ENCODE measurements at places on chromosomes 12 and 14. TPM values are rescaled to one million over a fixed set of nuclear protein-coding genes. Genes with fewer than 3 reads are reported as not detected.
A peak's percentile ranks its signal among the peaks of the same experiment; 100 is the strongest.

Gene CCND2
- 128 TPM for total RNA-seq

Gene HSPA2
- 21.8 TPM for total RNA-seq

DNA sequence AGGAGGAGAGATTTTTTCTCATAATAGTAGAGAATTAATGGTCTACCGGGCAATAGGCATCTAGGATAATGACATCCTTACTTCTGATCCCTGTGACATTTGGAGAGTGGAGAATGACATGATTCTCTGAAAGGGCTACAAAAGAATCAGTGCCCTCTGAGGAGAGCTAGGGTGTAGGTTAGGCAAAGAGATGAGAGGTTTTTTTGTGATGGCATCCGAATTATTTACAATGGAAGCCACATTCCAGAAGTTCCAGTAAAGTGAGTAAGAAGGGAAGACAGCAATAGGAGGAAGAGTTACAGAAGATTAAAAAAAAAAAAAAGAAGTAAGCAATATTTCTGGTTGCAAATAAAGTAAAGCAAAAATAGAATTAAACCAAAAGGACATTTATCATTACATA lies 478.0 kb downstream of the RMST start:
- no peak overlapping the region for H3K27ac ChIP-seq
- no peak for DNase-seq
- H3K4me1 ChIP-seq: no peaks in the 10 kb centered on the region
- H3K36me3 ChIP-seq: no peaks in the 10 kb centered on the region
- H3K4me3 ChIP-seq: no peak overlapping the region

DNA sequence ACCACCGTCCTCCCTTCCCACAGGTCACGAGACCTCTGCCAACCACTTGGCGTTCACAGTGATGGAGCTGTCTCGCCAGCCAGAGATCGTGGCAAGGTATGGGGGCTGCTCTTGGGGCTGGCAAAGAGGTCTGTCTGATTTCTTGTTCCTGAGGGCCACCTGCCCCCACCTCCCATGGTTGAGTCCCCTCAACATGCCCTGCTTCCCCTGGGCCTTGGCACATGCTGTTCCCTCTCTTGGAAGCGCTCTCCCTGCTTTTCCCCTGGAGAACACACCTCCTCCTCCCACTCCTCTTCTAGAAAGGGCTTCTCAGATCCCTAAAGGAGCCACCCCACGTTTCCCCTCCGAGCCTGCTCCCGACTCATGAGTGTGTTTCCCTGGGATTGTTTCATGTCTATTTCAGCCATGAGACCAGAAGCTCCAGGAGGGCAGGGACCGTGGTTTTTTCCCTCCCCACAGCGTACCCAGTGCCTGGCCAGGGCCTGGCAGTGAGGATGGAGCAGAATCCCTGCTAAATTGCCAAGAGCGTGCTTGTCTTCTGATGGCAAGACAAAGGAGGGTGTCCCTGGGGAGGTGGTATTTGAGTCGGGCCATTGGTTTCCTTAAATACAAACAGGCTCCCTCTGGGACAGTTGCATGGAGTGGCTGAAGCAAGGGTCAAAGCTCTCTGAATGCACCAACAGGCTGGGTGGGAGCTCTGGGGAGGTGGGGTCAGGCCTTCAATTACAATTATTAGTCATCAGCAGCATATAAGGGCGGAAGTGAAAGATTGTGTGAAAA lies 34.1 kb downstream of the CYP46A1 start:
- H3K4me1 ChIP-seq: no peaks in the 10 kb centered on the region
- no peak for DNase-seq
- H3K36me3 ChIP-seq: no peaks in the 10 kb centered on the region
- H3K27ac ChIP-seq: no peak overlapping the region

Gene HOXC5
- 10.2 TPM for total RNA-seq

Gene ACOT4
- 0.61 TPM for total RNA-seq

Gene TAS2R19
- total RNA-seq: 32.1 TPM

Gene FOXA1
- not detected for total RNA-seq

- DNase-seq: no peak
- H3K27me3 ChIP-seq: no peaks in the 10 kb centered on the region
- H3K4me1 ChIP-seq: no peaks in the 10 kb centered on the region
- H3K4me3 ChIP-seq: no peak overlapping the region
- no peaks in the 10 kb centered on the region for H3K36me3 ChIP-seq
- H3K27ac ChIP-seq: no peak overlapping the region
Measured at GRCh38 chr14:71606064-71606463, 326.2 kb upstream of the RGS6 start.

DNA sequence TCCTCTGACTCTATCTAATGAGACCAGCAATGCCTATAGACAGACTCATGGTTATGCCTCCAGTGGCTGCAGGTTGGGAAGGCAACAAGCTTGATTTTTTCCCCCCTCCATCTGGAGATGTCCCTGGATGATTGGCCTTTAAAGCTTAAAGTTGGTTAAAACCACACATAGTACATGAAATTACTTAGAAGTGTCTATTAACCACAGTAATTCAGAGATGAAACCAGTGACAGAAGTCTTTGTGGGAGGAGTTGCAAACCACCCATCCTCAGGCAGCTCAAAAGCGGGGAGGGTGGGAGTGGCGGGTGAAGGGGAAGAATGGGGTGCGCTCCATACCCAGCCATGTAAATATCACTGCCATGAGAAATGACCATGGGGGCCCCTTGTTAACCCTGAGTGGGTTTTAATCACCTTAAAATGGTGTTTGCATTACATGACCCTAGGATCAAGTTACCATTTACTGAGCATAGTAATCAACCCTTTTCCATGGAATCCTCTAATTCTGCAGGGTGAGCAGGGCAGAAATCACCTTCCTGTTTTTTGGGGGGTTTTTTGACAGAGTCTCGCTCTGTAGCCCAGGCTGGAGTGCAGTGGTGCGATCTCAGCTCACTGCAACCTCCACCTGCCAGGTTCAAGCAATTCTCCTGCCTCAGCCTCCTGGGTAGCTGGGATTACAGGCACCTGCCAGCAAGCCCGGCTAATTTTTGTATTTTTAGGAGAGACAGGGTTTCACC lies 133.5 kb downstream of the FOXN3 start:
- H3K4me3 ChIP-seq: no peak overlapping the region
- DNase-seq: no peak
- no peaks in the 10 kb centered on the region for H3K36me3 ChIP-seq
- H3K27me3 ChIP-seq: no peaks in the 10 kb centered on the region
- H3K4me1 ChIP-seq: no peaks in the 10 kb centered on the region

Gene NRIP2
- 2.4 TPM for total RNA-seq

GRCh38 chr14:22427771-22428231 lies 161.2 kb downstream of the DAD1 start:
- H3K4me3 ChIP-seq: peak overlapping the region; percentile 1
- peak overlapping the region; percentile 71 for H3K27ac ChIP-seq
- no peaks in the 10 kb centered on the region for H3K36me3 ChIP-seq
- DNase-seq: peak; percentile 66

GRCh38 chr12:78290606-78291345 lies 460.1 kb downstream of the NAV3 start:
- no peaks in the 10 kb centered on the region for H3K36me3 ChIP-seq
- H3K27ac ChIP-seq: no peak overlapping the region

- H3K36me3 ChIP-seq: no peaks in the 10 kb centered on the region
- H3K4me1 ChIP-seq: no peaks in the 10 kb centered on the region
- H3K27me3 ChIP-seq: no peaks in the 10 kb centered on the region
- no peak overlapping the region for H3K27ac ChIP-seq
- no peak for DNase-seq
- no peak overlapping the region for H3K4me3 ChIP-seq
Measured at GRCh38 chr14:88541324-88541723, 13.5 kb downstream of the PTPN21 start.

DNA sequence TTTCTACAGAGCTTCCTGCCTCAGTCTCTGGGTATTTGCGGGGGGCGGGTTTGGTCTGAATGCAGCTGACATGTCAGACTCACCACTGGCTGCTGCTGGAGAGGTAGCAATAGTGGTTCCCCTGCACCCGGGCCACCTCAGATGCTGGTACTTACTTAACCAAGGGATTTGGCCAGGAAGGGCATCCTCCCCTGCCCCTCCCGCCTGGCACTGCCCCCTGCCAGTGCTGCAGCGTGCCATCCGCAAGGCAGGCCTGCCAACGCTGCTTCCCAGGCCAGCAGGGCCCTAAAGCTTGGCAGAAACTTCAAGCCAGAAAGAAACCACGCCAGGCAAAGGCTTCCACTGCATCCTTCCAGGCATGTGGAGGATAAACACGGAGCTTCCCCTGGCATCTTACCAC lies 22.1 kb downstream of the RAB35 start:
- no peak overlapping the region for H3K27ac ChIP-seq
- H3K27me3 ChIP-seq: no peaks in the 10 kb centered on the region
- DNase-seq: no peak
- no peaks in the 10 kb centered on the region for H3K4me1 ChIP-seq
- no peak overlapping the region for H3K4me3 ChIP-seq
- no peaks in the 10 kb centered on the region for H3K36me3 ChIP-seq
